IMR-90 (cell line): ENCODE measurements at places on chromosomes 2 and 18. TPM values are rescaled to one million over a fixed set of nuclear protein-coding genes. Genes with fewer than 3 reads are reported as not detected.

The PRKAG3 gene
- total RNA-seq = not detected in 2 replicates

The TCF23 gene
- not detected in 2 replicates for total RNA-seq

DNA sequence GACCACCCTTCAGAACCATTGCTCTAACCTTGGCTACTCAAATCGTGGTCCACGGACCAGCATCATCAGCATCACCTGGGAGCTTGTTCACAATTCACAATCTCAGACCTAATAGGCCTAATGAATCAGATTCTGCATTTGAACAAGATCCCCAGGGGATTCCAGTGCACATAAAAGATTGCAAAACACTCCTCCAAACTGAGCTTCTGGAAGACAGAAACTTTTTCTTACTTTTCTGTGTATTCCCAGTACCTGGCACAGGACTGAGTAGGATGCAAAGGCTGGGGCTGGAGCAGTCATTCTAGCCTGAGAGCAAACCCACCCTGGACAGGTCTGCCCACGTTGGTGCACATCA, 115.1 kb upstream of the COPS8 start:
- H3K4me3 ChIP-seq = no peak overlapping the region
- no peaks in the 10 kb centered on the region for H3K36me3 ChIP-seq
- no peaks in the 10 kb centered on the region; the same call in 1 of the 2 replicates for H3K4me1 ChIP-seq
- no peak overlapping the region for H3K27ac ChIP-seq
- no peak for DNase-seq
- peaks cover 34% of the 10 kb centered on the region for H3K27me3 ChIP-seq

GRCh38 chr2:217353591-217353990, 493.7 kb upstream of the TNP1 start:
- H3K27me3 ChIP-seq = no peaks in the 10 kb centered on the region
- peaks cover 14% of the 10 kb centered on the region for H3K4me1 ChIP-seq
- no peak for DNase-seq
- H3K27ac ChIP-seq = no peak overlapping the region

GRCh38 chr2:231613663-231614558, 21.2 kb downstream of the TEX44 start:
- peak overlapping the region; percentile 69 for H3K27ac ChIP-seq
- DNase-seq = peak; percentile 80
- peaks cover 24% of the 10 kb centered on the region for H3K4me1 ChIP-seq
- H3K27me3 ChIP-seq = no peaks in the 10 kb centered on the region
- no peaks in the 10 kb centered on the region for H3K36me3 ChIP-seq

- H3K27me3 ChIP-seq = no peaks in the 10 kb centered on the region
- no peaks in the 10 kb centered on the region for H3K36me3 ChIP-seq
- no peak for DNase-seq
- H3K4me1 ChIP-seq = no peaks in the 10 kb centered on the region
- no peak overlapping the region for H3K4me3 ChIP-seq
Measured at GRCh38 chr2:81445176-81445575, 1140.6 kb upstream of the LRRTM1 start.

DNA sequence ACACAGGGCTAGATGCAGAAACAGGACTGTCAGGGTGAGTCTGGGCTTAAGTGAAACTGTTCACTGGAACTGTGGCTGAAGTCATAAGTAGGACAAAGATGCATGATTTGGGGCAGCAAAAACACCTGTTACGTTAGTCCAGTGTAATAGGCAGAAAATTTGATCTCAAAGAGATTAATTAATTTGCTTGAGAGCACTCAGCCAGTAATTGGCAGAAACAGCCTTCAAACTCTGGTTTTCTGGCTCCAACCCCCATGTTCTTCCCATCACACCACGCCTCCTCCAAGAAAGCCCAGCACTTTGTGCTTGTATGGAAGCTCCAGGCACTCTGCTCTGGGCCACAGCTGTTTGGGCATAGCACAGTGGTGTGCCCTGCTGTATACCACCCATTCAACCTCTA, 54.0 kb downstream of the CNTNAP5 start:
- H3K36me3 ChIP-seq = no peaks in the 10 kb centered on the region
- DNase-seq = no peak
- no peaks in the 10 kb centered on the region for H3K4me1 ChIP-seq
- no peak overlapping the region for H3K27ac ChIP-seq
- H3K27me3 ChIP-seq = no peaks in the 10 kb centered on the region

- H3K27ac ChIP-seq = no peak overlapping the region
- H3K27me3 ChIP-seq = no peaks in the 10 kb centered on the region
- H3K4me3 ChIP-seq = no peak overlapping the region
- H3K4me1 ChIP-seq = peaks cover 8% of the 10 kb centered on the region; the same call in 1 of the 2 replicates
- DNase-seq = no peak
Measured at GRCh38 chr2:152409386-152410164, 74.6 kb downstream of the FMNL2 start.

DNA sequence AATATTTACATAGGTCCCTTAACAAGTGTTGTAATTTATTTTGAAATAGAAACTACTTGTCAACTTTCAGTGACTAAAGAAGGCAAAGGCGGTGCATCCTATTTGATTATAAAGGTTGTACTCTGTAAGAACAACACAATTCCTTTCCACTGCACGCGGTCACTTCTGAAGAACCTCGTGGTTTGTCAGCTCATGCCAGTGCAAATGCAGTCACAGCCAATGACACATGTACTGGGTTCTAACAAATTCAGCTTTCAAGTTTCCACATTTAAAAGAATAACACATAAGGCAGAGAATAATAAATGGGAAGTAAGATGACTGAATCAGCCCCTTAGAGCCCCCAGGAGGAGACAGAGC, 39.7 kb downstream of the CYB5A start:
- H3K4me3 ChIP-seq = no peak overlapping the region
- H3K27ac ChIP-seq = peak overlapping the region; percentile 70; the same call in 1 of the 2 replicates
- DNase-seq = peak; percentile 53
- peaks cover 4% of the 10 kb centered on the region; the same call in 1 of the 2 replicates for H3K36me3 ChIP-seq
- peaks cover 15% of the 10 kb centered on the region for H3K4me1 ChIP-seq

- H3K27ac ChIP-seq = no peak overlapping the region
- no peak overlapping the region for H3K4me3 ChIP-seq
- peaks cover 3% of the 10 kb centered on the region for H3K36me3 ChIP-seq
- DNase-seq = no peak
- H3K27me3 ChIP-seq = no peaks in the 10 kb centered on the region
Measured at GRCh38 chr2:11236335-11236734, 81.1 kb downstream of the SLC66A3 start.

- no peaks in the 10 kb centered on the region for H3K36me3 ChIP-seq
- no peak overlapping the region for H3K4me3 ChIP-seq
- H3K4me1 ChIP-seq = no peaks in the 10 kb centered on the region
- peaks cover 9% of the 10 kb centered on the region; the same call in 1 of the 2 replicates for H3K27me3 ChIP-seq
- no peak overlapping the region for H3K27ac ChIP-seq
Measured at GRCh38 chr18:48002933-48003365, 72.5 kb upstream of the SMAD2 start.

- no peaks in the 10 kb centered on the region for H3K27me3 ChIP-seq
- peak; percentile 17 for DNase-seq
- no peak overlapping the region for H3K27ac ChIP-seq
- H3K36me3 ChIP-seq = no peaks in the 10 kb centered on the region
Measured at GRCh38 chr18:31667185-31667584, 17.2 kb downstream of the B4GALT6 start.

- H3K27ac ChIP-seq = no peak overlapping the region
- H3K36me3 ChIP-seq = peaks cover 22% of the 10 kb centered on the region
- DNase-seq = no peak
- no peaks in the 10 kb centered on the region for H3K27me3 ChIP-seq
- no peak overlapping the region for H3K4me3 ChIP-seq
- H3K4me1 ChIP-seq = no peaks in the 10 kb centered on the region
Measured at GRCh38 chr2:189772212-189772611, 9.6 kb upstream of the OSGEPL1 start.

GRCh38 chr2:205610437-205610836, 71.9 kb upstream of the NRP2 start:
- H3K36me3 ChIP-seq = no peaks in the 10 kb centered on the region
- no peaks in the 10 kb centered on the region for H3K27me3 ChIP-seq
- peaks cover 7% of the 10 kb centered on the region for H3K4me1 ChIP-seq
- H3K4me3 ChIP-seq = no peak overlapping the region
- H3K27ac ChIP-seq = no peak overlapping the region

DNA sequence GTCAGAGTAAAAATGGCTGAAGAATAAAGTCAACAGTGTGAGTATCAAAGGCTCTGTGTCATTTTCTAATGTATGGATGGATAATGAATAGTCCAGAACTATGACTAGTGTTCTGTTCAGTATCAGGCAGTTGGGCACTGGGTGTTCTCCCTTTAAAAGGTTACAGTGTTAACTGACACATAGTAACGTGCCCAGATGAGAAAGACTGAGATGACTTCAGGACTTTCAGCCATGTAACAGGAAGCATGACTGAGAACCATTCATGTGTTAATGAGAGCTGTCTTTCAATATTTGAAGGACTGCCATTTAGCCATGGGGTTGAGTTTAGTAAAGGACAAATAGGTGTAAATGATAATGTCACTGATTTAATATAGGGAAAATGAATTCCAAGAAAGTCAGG, 187.1 kb downstream of the GULP1 start:
- H3K4me3 ChIP-seq = no peak overlapping the region
- H3K4me1 ChIP-seq = peaks cover 4% of the 10 kb centered on the region; the same call in 1 of the 2 replicates
- no peaks in the 10 kb centered on the region for H3K27me3 ChIP-seq
- DNase-seq = no peak
- H3K36me3 ChIP-seq = no peaks in the 10 kb centered on the region
- no peak overlapping the region for H3K27ac ChIP-seq

DNA sequence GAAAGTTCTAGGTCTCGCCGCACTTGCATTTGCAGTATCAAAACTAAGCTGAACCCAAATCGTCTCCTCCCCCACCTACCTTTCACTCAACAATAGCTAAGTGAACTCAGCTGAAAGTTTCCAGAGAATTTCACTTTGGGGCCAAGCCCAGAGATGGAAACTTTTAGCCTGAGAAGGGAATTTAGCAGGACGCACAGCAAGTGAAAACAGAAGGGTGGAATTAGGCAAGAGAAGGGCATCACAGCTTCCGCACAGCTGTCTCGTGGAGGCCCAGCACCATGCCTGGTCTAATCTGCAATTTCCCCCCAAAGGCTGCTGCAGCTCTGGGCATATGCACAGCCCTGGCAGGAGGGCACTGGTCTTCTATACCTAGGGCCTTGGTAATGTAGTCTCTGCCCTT, 262.0 kb downstream of the TNS1 start:
- H3K36me3 ChIP-seq = no peaks in the 10 kb centered on the region
- H3K4me1 ChIP-seq = peaks cover 3% of the 10 kb centered on the region; the same call in 1 of the 2 replicates
- no peak for DNase-seq
- no peak overlapping the region for H3K4me3 ChIP-seq
- H3K27ac ChIP-seq = no peak overlapping the region
